Stimulated activated CD4-positive, alpha-beta T cell treated with anti-CD3 and anti-CD28 coated beads, Interleukin-12 subunit alpha, Interleukin-12 subunit beta, amount 100 ng/mL, for 4 hours (primary cell): ENCODE measurements at places on chromosomes 16 and 17.

DNA sequence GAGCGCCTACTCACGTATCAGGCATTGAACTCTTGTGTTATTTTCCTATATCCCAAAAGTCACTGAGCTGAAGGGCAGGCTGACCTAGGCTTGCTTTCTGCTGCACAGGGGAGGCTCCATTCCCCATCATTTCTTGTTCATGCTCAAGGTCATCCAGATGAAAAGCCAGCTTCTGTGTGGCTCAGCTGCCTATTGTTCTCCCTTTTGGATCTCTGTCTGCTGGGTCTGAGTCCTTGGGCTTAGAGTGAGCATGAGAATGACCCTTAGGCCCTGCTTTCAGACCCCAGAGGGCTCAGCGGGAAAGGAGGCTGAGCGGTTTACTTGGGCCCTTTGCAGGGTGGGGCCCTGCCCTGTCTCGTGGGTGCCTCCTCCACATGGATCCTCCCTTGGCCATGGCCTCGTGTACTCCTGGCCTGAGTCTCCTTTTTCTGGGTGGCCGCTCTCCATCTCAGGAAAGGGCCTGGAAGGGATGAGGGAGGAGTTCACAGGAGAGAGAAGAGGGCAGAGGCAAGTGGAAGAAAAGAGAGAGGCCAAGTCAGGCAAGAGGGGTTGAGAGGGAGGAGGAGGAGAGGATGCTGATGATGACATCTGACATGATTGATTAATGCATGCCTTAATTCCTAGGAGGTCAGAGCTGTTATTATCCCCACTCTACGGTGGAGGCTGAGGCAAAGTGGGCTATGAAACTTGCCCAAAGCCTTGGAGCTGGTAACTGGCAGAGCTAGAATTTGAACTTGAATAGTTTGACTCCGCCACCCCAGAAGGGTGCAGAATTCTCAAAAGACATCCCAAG, 19.8 kb upstream of the MAP3K14 start:
- no peak for DNase-seq

- no peak for DNase-seq
Observed at GRCh38 chr17:59899099-59899498, 6.2 kb downstream of the RPS6KB1 start.

DNA sequence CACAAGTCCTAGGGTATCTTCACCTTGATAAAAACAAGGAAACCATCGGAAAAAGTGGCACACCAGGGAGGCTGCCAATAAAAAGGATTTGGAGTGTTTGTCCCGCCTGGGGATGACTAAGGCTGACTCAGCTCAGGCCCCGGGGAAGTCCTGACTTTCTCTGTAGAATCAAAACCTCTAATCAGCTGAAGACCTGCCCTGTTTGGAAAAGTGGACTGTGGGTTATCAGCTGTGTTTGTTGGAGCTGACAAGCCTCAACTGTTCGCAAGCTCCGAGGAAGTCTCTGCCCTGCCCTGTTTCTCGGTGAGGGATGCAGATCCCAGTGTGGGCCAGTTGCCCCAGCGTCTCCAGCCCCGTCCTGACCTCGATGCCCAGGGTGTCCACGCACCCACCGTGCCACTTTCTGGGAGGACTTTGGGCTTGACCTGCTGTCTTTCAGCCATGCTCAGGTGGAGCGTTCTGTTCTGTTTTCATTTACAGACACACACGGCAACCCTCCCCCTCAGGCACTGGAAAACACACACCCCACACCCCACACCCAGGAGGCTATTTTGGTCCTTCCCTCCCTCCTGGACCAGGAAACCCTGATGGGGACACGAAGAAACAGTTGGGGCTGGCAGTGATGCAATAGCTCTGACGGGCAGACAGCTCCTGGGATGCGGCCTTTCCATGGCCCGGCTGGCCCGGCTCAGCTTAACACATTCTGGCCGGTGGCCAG, 27.6 kb upstream of the PITPNA start:
- DNase-seq, result no peak

GRCh38 chr17:66679631-66680517, 155.0 kb upstream of the CACNG5 start:
- DNase-seq, result no peak

DNA sequence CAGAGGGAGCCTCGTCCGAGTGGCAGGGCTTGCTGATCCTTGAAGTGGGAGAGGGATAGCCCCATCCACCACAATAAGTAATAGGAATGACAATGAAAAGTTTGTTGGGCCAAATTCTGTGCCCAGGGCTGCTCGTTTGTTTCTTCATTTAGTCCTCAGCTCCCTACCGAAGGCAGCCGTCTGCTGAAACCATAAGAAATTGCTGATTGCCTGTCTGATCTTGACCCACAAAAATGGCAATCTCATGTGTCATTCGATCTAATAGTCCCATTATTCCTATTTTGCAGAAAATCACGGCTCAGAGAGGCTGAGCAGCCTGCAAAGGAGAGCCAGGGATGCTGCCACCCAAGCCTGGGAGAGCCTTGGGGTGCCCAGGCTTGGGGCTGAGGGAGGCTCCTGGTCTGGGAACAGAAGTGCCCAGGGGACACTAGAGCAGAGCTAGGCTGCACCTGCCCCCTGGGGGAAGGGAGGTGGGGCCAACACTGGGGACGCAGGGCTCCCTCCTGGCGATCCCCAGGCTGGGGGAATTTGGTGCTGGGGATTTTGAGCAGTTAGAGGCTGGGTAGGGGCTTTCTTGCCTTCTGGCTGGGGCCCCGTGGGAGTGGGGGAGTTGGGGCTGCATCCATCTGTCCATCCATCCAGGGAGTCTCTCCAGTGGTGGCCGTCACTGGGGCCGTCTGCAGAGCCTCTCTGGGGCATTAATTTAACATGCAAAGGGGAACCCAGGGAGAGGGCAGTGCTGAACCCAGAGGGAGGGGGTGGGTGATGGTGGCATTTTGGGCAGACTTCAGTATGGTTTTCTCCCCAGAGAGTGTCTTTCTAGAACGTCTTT, 53.5 kb downstream of the SOCS1 start:
- DNase-seq, result no peak

DNA sequence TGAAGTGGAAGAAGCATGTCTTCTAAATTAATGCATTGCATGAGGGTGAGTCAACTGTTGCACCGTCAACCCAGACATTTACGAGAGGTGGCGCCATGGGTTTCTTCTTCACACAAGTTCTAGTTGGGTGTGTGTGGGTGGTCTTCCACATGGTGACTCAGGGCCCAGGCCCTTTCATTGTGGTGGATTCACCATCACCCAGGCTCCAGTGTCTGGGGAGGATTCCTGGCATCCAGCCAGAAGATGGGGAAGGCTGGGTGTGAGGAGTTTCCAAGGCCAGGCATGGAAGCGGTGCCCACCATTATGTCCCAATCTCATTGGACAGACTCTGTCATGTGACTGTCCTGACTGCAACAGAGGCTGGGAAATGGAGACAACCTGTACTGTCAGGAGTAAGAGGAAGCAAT, 21.4 kb upstream of the JPH3 start:
- DNase-seq, result no peak

DNA sequence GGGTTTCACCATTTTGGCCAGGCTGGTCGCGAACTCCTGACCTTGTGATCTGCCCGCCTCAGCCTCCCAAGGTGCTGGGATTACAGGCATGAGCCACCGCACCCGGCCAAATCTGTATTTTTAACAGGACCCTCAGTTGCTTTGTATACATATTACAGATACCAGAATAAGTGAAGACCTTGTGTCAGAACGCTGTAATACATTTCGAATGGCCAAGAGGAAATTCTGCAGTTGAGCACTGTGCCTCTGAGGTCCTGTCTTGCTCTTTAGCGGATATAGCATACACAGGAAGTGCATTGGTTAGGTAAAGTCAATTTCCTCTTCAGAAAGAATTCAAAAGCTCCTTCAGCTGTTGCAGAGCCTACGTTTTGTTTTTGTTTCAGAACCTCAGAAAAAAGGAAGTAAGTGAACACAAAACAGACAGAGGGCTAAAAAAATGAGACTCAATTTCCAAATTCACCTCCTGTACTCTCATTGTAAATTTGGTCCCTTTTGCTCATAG, 15.7 kb downstream of the CRLF3 start:
- no peak for DNase-seq
